G401 (cell line): ENCODE measurements at places on chromosomes 12 and 14. TPM values are rescaled to one million over a fixed set of nuclear protein-coding genes. Genes with fewer than 3 reads are reported as not detected.

GRCh38 chr12:119704065-119704747 lies 36.3 kb downstream of the PRKAB1 start:
- no peak for DNase-seq

- DNase-seq, result no peak
Measured at GRCh38 chr12:108694812-108695278, 36.5 kb downstream of the CORO1C start.

DNA sequence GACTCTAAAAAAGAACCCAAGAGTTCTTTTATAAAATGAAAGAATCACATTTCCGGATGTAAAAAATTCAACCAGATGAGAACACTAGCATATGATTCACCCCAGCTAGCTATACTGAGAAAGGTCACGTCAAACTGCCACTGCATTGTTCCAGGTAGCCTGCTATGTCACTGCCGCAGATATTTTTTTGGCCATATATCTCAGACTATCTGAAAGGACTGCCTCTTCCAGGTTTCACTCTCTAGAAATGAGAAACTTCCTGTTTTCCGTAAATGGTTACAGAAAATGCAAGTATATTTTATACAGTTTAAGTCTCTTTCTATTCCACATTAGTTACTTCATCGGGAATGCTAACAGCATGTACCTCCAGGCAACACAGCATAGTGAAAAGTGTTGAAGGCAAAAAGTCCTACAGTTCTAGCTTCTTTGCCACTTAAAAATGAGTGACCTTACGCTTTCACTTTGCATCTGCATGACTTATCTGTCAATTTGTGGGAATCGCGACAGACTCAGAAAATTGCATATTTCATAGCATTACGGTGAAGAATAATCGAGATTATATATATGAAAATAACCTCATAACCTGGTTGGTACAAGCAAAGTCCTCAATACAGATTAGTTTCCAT lies 105.2 kb downstream of the MED13L start:
- no peak for DNase-seq

GRCh38 chr12:46942579-46942978 lies 116.8 kb upstream of the SLC38A4 start:
- DNase-seq, result no peak

GRCh38 chr14:72645706-72646105 lies 248.2 kb downstream of the DPF3 start:
- DNase-seq, result no peak

GRCh38 chr14:102089621-102090343 lies 2.9 kb upstream of the HSP90AA1 start:
- DNase-seq, result no peak

- no peak for DNase-seq
Measured at GRCh38 chr14:95215094-95215725, 57.9 kb upstream of the DICER1 start.

DNA sequence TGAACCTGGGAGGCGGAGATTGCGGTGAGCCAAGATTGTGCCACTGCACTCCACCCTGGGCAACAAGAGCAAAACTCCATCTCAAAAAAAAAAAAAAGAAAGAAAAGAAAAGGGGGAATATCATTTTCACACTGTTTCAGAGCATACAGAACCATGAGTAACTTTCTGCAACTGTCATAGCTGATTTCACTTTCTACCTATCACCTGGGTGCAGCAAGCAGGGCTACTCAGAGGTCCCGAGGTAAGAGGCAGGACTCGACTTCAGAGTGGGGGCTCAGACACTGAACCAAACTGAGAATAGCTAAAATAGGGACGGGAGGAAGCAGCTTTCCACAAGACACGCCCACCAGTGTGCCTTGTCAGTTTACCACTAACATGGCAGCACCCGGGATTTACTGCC lies 29.8 kb downstream of the OR10P1 start:
- no peak for DNase-seq

DNA sequence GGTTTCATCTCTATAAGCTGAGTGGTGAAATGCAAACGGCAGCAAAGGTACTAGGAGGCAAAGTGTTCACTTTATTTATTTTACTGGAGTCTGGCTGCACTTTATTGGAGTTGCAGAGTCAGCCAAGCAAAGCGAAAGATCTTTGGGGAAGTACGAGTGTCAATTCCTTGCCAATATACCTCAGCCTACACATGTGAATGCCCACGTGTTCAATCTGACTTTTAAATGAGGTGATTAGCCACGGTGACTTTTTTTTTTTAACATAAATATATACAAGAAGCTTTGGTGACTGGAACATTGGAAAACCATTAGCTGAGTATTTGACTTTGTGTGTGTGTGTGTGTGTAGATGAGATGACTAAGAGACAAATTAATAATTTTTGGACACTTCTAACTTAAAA lies 178.8 kb downstream of the NTS start:
- DNase-seq, result no peak

DNA sequence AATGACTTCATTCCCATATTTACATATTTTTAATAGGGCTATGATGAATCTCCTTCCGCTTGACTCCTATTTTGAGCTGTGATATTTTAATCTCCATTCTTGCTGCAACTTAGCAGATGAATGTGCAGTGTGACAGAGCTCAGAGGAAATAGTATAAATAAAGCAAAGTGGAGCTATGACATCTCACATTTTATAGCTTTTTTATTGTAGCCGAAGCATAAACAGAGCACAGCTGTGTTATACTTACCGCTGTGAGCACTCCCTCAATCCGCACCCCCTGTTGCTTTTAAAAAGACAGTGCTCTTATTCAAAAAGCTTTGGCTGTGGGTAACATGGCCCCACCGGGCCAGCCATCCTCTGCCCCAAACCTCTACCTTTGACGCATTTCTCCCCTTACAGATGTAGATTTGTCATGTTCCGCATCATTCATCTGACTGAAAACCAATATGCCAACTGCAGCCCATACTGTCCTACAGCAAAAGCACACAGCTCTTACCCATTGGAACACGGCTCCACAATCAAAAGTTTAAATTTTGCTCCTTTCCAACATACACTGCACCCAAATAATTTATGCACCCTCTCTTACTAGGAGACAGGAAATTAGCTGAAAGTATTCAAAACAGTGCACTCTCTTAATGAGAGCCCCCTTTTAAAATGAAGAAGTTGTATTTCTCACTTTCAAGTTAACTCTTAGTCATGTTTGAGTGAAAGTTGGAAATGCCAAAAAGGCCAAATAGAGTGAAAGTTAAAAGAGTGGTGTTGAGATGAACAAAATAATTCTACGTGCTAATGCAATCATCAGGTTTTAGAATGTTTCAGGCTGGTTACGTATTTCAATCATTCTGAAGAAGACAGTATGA lies 429.3 kb upstream of the SOX5 start:
- DNase-seq, result no peak

GRCh38 chr12:52944683-52945388 lies 4.1 kb upstream of the KRT18 start:
- DNase-seq, result no peak

DNA sequence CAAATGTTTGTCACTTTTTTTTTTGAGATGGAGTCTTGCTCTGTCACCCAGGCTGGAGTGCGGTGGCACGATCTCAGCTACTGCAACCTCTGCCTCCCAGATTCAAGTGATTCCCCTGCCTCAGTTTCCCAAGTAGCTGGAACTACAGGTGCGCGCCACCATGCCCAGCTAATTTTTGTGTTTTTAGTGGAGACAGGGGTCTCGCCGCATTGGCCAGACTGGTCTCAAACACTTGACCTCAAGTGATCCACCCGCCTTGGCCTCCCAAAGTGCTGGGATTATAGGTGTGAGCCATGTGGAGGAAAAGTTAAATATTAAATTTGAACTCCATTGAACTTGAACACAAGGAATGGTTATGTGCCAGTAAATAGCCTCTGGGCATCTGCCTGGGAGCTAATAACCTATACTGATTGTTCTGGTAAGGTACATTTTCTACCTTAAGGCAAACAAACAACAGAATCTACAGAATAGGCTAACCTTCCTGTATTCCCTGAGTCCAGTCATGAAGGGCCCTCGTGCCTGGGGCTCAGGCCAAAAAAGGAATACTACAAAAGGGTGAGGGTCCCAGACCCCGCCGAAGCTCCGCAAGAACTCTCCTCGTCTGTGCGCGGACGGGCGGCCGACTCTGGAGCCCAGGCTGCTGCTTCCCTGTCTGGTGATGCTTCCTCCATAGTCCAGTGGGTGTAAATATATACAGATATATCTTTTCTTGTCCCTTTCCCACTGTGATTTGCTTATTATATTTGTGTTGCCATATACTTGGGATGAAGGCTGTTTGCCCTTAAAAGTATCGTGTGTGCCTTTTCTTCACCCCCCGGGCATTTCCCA lies 74.0 kb upstream of the EIF5 start:
- no peak for DNase-seq

Gene SLC16A7
- not detected in 2 replicates for total RNA-seq

Gene TMPO
- 186 and 272 TPM in 2 replicates for total RNA-seq

Gene NGB
- not detected in 2 replicates for total RNA-seq

Gene PLEKHG3
- total RNA-seq, result 5.2 and 6.7 TPM in 2 replicates

Gene C12orf50
- not detected in 2 replicates for total RNA-seq

Gene OTX2
- 105 and 128 TPM in 2 replicates for total RNA-seq

Gene C14orf119
- total RNA-seq, result 53.7 and 55.2 TPM in 2 replicates
